Right renal cortex interstitium (tissue), 3 donors: ENCODE measurements at places on chromosomes 3 and 15. TPM values are rescaled to one million over a fixed set of nuclear protein-coding genes. Genes with fewer than 3 reads are reported as not detected.

ZNF385D gene
- 10.2 TPM for polyA plus RNA-seq

RARB gene
- polyA plus RNA-seq, result 51.1 TPM

PRR23A gene
- polyA plus RNA-seq, result not detected

GOLGA6D gene
- not detected for polyA plus RNA-seq

IFT122 gene
- 46.7 TPM for polyA plus RNA-seq

MCTP2 gene
- 18.8 TPM for polyA plus RNA-seq

SH2D7 gene
- polyA plus RNA-seq, result 0.55 TPM

PLOD2 gene
- polyA plus RNA-seq, result 176 TPM

NR1I2 gene
- polyA plus RNA-seq, result 0.54 TPM

PRKAR2A gene
- 53.6 TPM for polyA plus RNA-seq

SPINK8 gene
- polyA plus RNA-seq, result not detected

GRCh38 chr3:63585927-63586326 is 66.5 kb upstream of the SNTN start:
- no peak for DNase-seq

DNA sequence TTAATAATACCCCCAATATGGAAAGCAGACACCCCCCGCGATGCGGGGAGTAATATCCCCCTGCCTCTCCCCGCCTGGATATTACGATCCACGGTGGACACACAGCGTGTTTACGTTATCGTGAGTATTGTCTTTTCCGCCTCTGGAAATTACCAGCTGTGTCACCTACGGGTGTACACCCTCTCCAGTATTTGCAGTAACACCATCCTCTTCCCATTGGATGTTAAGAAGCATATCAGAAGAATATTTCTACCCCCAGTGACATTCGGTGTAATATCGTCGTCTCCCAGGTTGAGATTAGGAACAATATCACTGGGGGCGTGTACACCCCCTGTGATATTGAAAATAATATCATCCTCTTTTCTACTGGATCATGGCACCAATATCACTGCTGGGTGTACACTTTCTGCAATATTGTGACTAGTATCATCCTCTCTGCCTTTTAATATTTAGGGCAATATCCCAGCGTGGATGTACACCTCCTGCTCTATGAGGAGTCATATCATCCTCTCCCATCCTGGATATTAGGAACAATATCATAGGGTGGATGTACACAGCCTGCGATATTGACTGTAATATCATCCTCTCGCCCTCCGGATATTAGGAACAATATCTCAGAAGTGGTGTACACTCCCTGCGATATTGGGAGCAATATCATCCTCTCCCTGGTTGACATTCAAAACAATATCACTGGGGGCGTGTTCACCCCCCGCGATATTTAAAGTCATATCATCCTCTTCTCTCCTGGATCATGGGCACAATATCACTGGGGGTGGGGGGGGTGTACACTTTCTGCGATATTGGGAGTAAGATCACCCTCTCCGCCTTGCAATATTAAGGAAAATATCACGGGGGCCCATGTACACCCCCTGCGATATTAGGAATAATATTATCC is 20.3 kb upstream of the BMF start:
- DNase-seq, result no peak

- DNase-seq, result no peak
Observed at GRCh38 chr3:7306901-7307300, 446.0 kb downstream of the GRM7 start.

DNA sequence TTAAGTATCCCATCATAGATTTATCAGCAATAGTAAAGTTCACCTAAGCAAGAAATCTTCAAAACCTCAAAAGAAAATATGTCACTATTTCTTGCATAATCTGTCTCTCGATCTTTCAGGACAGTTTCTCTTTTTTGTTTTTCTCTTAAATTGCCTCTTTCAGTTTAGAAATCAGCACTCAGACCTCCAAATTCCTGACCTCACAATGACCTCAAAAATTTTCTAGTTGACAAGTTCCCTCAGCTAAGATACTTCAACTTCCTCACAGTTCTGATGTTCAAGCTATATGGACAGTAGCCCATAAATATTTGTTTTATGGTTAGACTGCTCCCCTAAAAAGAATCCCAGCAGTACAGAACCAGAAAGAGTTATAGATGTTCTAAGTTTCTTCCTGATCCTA is 24.1 kb downstream of the SLC24A5 start:
- no peak for DNase-seq

GRCh38 chr3:23915537-23916108 is 1.2 kb downstream of the NKIRAS1 start:
- DNase-seq, result no peak

DNA sequence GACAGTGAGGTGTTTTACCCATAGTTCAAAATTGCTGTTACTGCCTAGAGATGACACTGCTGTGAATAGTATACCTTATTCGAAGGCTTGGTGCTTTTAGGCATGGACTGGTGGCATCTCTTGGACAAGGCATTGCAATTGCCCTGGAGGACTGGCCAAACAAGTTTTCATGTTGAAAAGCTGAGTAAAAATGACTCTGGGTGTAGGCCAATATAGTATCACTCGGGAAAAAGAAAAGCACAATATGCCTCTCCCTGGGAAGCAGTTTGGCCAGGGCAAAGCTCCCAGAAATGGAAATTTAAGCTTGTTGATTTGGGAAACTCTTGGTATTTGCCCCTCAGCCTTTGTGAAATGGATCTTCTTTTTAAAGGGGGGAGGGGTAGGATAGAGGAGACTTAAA is 54.8 kb downstream of the ZNF609 start:
- DNase-seq, result no peak

- DNase-seq, result no peak
Observed at GRCh38 chr15:66941108-66941711, 124.2 kb upstream of the SMAD3 start.

DNA sequence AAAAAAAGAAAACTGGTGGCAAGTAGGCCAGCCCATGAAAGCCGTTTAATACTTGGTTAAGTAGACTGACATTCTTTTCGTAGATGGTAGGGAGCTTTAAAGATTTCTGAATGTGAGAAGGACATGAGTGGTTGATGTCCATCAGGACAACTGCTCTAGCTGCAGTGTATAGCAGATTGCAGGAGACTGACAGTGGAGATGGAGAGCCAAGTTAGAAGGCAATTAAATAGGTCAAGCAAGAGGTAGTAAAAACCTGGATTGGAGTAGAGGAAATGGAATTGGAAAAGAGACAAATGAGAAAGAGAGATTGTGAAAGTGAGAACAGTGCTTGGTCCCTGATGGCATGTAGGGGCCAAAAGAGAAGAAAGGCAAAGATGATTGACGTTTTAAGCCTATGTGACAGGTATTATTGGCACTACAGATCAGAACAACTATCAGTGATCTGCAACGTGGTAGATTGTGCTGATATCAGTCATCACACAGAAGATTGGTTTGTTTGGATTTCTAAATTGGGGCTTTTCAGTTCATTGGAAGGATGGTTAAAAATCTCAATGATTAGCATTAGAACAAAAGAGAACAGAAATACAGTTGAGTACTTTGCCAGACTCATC is 74.0 kb downstream of the CNTN4 start:
- no peak for DNase-seq

GRCh38 chr15:57320631-57321220 is 55.6 kb upstream of the CGNL1 start:
- DNase-seq, result no peak

DNA sequence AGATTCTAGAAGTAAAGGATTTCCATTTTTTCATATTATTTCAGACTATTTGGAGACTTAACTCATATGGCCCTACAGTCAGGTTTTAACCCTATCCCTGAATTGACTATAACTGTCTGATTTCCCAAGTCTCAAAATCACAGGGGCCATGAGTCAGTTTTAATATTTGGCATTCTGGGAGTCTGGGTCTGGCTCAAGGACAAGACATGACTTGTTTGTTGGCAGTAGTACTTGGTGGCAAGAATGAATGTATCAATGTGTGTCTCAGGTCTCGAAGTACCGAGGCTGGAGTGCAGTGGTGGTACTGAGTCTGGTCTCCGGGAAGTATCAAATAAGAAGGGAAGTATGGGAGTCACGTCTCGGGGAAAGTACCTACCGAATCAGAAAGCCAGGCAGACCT is 10.8 kb downstream of the UMPS start:
- DNase-seq, result no peak

DNA sequence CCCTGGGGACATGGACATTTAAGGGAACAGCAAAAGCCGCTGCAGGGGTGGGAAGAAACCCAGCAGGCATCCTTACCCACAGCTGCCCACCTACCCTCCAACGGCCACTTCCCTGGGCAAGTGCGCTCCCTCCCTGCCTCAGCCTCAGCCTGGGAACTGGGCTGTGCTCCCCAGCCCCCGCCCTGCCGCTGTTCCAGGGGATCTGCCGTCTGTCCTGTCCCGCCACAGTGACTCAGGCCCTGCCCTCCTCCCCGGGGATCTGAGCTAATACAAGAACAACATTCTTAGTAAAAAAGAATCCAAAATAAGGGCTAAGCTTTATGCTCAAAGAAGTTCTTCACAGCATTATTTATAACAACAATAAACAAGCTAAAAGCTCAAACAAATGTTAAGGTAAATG is 7.4 kb upstream of the IQSEC1 start:
- DNase-seq, result no peak

DNA sequence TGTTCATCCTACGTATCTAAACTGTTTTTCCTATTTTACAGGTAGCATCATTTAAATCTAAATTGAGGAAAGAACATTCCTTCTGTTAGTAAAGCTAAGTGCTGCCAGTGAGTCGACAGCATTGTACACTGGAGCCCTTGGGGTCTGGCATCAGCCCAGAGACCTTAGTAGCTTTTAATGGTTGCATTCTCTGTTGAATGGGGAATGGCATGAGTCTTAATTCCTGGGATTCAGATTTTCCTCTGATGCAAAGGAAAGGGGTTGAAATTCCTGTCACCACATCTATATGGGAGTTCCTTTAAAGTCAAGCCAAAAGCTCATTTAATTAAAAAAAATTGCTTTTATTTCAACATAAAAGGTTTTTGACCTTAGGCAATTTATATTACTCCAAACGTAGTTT is 148.4 kb upstream of the GBE1 start:
- no peak for DNase-seq

DNA sequence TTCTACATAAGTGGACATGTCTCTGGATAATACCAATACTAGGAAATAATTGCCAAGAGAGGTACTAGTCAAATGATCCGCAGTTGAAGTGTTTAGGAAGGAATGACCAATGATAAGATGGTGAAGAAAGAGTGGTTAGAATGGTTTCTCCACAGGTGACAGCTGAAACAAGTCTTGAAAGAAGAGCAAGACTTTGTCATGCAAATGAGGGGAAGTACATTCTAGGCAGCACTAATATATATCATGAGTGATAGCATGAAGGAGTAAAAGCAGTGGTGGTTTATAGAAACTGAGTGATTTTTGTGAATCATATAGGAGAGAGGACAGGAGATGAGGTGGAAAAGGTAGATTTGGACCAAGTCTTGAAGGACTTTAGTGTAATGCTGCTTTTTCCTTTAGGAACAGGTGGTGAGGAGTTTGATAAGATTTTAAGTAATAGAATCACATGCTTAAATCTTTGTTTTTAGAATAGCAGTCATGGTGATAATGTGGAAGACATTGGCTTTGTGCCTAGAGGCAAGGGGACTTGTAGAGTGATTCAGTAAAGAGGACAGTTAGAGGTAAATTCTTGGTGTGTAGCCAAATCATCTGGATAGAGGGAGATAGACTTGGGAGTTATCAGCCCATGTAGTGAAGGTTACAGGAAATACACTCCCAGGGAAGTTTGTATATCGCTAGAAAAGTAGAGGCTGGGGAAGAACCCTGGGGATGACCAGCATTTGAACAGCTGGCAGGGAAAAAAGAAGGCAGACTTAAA is 31.9 kb downstream of the SLMAP start:
- DNase-seq, result no peak

DNA sequence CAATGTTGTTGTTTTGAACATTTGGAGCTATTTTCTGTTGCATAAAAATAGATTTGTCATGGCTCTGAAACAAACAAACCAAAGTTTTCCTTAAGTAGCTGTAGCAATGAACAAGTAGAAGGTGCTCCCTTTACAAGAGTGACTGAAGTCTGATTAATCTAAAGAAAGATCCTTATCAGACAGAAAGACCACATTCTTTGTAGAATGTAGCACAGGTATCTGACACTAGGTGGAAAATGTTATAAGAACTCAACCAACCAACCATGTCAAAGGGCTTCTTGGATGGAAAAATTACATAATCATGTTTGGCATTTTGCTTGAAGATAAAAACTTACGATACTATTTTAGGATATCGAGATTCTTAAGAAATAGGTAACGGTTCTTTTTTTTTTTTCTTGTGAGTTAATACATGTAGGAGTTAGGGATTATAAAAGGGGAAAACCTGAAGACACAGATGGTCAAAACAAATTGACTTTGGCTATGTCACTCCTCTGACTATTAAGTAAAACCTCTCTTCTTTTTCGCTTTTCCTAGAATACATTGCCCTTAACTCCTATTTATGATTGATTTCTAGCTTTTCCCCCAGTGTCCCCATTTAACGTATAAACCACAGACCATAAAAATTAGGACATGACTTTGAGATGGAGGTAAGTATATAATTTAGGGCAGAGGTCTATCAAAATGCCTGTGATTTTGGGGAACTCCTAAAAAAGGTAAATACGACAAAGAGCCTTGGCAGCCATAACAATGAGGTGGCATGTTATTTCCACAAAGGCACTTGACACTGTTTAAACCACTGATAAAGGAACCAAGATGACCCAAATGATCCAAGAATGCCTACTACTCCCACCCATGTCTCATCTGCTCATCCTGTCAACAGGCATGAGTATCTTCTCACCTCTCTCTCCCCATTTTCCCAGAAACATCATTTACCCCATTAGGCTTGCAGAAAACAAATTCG is 72.0 kb downstream of the CCR4 start:
- DNase-seq, result no peak

DNA sequence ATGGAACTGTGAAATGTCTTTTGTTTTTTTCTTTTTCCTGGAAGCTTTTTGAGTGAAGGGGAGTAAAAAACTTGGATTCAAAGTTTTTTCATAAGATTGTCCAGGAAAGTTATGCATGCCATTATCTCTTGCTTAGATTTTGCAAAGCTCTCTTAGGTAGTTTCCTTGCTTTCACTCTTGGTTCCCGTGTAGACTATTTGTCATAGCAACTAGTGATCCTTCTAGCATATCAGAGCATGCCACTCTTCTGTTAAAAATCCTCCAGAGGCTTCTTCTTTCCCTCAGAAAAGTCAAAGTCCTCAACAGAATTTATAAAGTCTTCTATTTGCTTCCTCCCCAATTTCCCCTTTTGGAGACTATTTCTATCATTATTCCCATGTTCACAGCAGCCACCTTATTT is 21.1 kb downstream of the GTF2E1 start:
- no peak for DNase-seq

GRCh38 chr3:16132928-16133327 is 41.6 kb upstream of the GALNT15 start:
- DNase-seq, result no peak

- DNase-seq, result no peak
Observed at GRCh38 chr15:101280007-101280406, 2.7 kb upstream of the SELENOS start.

GRCh38 chr3:108103040-108103751 is 12.4 kb upstream of the CD47 start:
- no peak for DNase-seq

- no peak for DNase-seq
Observed at GRCh38 chr3:89300981-89301380, 193.6 kb downstream of the EPHA3 start.

GRCh38 chr3:107240183-107241091 is 136.8 kb upstream of the CCDC54 start:
- DNase-seq, result no peak

- DNase-seq, result no peak
Observed at GRCh38 chr3:89948008-89948407, 840.6 kb downstream of the EPHA3 start.

- no peak for DNase-seq
Observed at GRCh38 chr15:43648649-43649429, at the start of gene CATSPER2. TSS of gene CATSPER2 (minus strand) at chr15:43648844. CDS start at chr15:43648061, 783 bp downstream.

- DNase-seq, result no peak
Observed at GRCh38 chr3:43709022-43709421, 18.3 kb downstream of the ABHD5 start.

GRCh38 chr3:184765730-184766074 is 46.3 kb upstream of the VPS8 start:
- DNase-seq, result no peak
